ENCODE measurements at places on chromosomes 11 and 22.

GRCh38 chr11:19551457-19551856 lies 161.2 kb upstream of the NAV2 start:
- no peak for DNase-seq

GRCh38 chr11:44865866-44866272 lies 84.8 kb downstream of the TP53I11 start:
- no peak for DNase-seq

DNA sequence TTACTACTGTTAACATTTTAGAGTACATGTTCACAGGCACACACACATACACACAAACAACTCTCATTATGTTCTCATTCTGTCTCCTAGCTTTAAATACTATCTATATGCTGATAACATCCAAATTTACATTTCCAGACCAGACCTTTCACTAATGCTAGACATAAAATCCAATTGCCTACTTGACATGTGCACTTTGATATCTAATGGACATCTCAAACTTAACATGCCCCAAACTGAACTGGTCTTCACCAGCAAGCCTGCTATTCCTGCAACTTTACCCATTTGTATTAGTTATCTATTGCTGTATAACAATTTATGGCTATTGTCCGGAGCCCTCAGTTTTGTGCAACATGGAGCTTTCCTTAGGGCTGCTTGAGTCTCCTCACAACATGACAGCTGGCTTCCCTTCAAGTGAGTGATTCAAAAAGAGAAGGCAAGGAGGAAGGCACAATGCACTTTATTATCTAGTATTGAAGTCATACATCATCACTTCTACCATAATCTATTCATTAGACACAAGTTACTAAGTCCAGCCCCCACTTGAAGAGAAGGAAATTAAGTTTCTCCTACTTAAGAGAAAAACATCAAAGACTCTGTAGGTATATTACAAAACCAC lies 3.0 kb downstream of the SLC36A4 start:
- no peak for DNase-seq

- no peak for DNase-seq
These were observed 39.3 kb upstream of the COMT start for GRCh38 chr22:19902245-19902715.

- no peak for DNase-seq
These were observed 96.8 kb downstream of the BDNF start for GRCh38 chr11:27603376-27603990.

DNA sequence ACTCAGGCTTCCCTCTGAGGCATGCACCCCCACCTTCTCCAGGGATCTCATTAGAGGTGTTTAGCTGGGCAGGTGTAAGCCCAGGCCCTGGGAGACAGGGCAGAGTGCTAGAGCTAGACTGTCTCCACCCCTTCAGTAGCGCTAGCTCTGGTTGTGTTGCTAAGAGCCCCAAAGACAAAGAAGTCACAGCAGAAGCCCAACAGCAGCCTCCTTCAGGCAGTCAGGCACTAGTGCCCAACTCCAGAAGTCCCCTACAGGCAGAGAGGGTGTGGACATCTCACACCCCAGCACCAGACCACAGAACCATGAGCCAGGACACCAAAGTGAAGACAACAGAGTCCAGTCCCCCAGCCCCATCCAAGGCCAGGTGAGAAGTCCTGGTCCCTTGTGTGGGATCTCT lies at the start of gene CNGA4:
CNGA4 (plus strand) TSS at position 188 of the 400 bp plus-strand sequence; CDS start at position 306, 118 bp downstream.
- DNase-seq: no peak

DNA sequence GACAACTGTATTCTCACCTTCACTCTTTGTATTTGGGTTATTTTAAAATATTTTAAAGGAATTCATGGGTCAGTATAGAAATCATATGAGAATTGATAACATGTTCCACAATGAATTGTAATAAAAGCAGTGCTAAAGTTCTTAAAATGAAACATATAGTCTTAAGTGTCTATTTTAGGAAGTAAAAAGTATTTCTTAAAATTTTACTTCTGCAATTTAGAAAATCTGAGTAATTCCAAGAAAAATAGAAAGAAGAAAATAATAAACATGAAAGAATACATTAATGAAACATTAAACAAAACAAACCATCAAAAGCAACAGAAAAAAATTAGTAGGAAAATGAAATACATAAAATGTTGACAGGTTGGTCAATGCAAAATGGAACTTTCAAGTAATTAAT lies 332.4 kb downstream of the ETS1 start:
- no peak for DNase-seq

- DNase-seq: no peak
These were observed 7.5 kb upstream of the C11orf97 start for GRCh38 chr11:94504689-94505293.

All from stimulated activated CD4-positive, alpha-beta T cell treated with anti-CD3 and anti-CD28 coated beads, TNF-alpha, amount 100 ng/mL, for 24 hours (primary cell).